ENCODE measurements at places on chromosomes 16 and 17.

DNA sequence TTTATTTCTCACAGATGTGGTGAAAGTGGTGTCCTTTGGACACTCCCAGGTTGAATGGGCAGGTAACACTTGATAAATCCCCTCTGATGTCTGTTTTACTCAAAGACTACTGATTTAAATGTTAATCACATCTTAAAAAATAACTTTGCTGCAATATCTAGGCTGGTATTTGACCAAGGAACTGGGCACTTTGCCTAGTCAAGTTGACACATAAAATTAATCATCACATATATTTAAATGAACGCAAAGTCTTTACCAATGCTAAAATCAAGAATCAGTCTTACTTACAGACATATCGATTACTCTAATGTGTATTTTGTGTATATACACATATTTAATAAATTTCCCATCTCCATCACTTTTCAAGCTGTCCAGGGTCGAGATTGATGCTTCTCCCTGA is 7.0 kb downstream of the MT2A start:
- DNase-seq, result no peak

DNA sequence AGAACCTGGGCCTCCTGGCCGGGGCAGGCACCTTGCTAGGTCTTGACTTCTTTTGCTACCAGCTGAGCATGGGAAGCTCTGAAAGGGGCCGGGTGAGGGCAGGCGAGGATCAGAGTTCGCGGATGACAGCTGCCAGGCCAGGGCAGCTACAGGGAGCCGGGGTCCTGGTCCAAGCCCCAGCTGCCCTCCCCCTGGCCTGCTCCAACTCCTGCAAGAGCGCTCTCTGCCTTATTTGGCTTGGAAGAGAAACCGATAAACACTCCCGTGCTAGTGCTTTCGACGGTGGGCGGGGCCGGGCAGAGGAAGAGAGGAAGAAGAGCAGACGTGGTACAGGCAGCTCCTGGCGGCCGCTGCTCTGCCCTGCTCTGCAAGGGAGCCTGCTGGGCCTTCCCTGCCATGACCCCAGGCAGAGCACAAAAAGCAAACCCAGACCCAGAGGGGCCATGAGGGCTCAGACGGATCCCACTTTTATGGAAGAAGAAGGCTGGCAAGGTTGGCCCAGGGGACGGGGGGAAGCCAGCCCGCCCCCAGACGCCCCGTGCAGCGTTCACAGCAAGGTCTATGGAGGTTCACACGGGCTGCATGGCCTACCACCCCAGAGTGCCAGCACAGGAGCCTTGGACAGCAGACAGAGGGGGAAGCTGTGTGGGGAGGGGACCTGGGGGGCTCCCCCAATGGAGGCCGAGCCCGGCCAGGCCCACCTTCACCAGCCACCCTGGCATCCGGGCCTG is 25.6 kb downstream of the PIEZO1 start:
- DNase-seq, result no peak

- no peak for DNase-seq
Observed at GRCh38 chr17:31880311-31880710, 21.2 kb downstream of the UTP6 start.

- DNase-seq, result no peak
Observed at GRCh38 chr17:75319904-75320691, 30.9 kb upstream of the SLC25A19 start.

DNA sequence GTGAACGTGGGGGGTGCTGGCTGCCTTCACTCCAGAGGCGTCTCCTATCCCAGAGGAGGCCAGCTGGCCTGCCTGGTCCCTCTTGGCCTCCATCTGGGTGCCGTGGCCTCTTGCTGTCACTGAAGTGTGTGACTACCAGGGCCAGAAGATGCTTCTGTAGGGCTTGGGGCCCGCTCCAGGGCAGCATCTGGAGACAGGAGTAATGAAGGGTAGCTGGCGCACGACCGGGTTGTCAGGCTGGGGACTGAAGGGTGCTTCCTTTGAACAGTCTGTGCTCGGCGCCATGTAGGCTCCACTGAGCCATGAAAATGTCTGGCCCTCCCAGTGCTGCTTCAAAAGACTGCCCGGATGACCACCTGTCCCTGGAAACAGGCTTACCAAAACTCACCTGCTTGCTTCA is 31.3 kb downstream of the ASIC2 start:
- DNase-seq, result no peak

GRCh38 chr16:54241525-54241924 is 45.1 kb downstream of the IRX3 start:
- no peak for DNase-seq

DNA sequence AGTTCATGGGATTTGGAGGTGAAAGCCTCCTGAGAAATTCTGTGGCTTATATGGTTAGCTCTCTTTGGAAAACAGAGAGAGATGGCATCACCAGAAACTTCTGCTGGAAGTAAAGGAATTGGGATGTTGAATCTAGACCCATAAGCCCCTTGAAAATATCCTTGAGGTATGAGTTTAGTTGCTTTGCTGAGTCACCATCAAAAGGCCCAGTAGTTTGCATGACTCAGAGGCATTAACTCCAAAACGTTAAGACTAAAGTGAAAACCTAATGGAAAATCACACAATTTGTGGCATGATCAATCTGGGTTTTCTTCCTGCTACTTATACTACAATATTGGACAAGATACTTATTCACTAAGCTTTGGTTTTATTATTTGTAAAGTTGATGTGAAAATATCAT is 349.2 kb upstream of the SALL1 start:
- no peak for DNase-seq

GRCh38 chr17:5800646-5801045 is 216.3 kb upstream of the NLRP1 start:
- no peak for DNase-seq

GRCh38 chr17:68539548-68540467 is 27.6 kb downstream of the PRKAR1A start:
- DNase-seq, result no peak

- no peak for DNase-seq
Observed at GRCh38 chr17:55161935-55162555, 102.7 kb upstream of the HLF start.

DNA sequence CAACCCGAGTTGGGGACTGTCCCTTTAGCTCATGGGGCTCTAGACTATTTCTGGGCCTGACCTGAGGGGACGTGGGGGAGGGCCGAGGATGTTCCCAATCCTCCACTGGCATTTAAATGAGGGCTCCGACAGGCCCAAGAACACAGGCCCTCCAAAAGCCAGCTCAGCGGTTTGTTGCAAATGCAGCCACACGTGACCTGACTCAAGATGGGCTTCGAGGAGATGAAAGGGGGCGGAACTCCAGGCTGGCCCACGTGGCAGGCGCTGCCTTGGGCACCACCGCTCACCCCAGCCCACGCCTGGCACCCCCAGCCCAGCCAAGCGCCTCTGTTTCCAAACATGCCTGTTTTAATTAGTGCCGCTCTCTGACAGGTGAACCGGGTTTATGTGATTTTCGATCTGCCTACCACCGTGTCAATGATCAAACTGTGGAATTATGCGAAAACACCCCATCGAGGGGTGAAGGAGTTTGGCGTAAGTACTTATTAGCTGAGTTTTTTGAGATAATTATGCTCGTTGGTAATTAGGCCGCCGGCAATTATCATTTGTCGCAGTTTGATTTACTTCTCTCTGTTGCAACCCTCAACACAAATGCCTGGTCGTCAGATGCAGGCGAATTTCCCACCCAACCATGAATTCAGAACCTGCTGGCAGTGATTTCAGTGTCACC is 226.7 kb downstream of the KATNIP start:
- no peak for DNase-seq

- no peak for DNase-seq
Observed at GRCh38 chr16:82510789-82511305, 115.9 kb upstream of the CDH13 start.

Data from stimulated activated CD8-positive, alpha-beta memory T cell treated with anti-CD3 and anti-CD28 coated beads, Interleukin-15, amount 100 ng/mL, for 48 hours (primary cell).